CD4-positive, alpha-beta T cell treated with Interleukin-1 beta for 1 hour (primary cell): ENCODE measurements at places on chromosomes 6 and 20.

DNA sequence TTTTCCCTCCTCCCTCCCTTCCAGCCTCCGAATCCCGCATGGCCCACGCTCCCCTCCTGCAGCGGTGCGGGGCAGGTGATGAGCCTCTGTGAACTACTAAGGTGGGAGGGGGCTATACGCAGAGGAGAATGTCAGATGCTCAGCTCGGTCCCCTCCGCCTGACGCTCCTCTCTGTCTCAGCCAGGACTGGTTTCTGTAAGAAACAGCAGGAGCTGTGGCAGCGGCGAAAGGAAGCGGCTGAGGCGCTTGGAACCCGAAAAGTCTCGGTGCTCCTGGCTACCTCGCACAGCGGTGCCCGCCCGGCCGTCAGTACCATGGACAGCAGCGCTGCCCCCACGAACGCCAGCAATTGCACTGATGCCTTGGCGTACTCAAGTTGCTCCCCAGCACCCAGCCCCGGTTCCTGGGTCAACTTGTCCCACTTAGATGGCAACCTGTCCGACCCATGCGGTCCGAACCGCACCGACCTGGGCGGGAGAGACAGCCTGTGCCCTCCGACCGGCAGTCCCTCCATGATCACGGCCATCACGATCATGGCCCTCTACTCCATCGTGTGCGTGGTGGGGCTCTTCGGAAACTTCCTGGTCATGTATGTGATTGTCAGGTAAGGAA, at the start of gene OPRM1:
Gene OPRM1, plus strand, starts transcription at position 10 of the 612 bp plus-strand sequence. Its CDS starts 305 bp downstream, at position 315.
- no peak for DNase-seq

DNA sequence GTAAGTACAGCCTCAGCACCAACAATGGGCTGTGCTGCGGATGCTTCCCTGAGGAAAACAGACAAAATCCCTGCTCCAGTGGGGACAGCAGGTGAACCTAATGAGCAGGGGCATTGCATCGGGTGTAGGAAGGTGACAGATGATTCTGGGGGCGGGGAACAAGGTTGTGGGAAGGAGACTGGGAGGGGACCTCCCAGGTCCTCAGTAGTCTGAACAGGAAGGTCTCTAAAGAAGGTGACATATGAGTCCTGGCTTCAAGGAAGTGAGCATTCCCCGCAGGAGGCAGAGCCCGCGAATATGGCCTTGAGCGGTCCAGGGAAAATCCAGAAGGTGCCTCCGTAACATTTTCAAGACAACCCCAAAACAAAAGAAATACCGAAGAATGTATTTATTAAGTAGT, 19.4 kb downstream of the ULBP1 start:
- no peak for DNase-seq

DNA sequence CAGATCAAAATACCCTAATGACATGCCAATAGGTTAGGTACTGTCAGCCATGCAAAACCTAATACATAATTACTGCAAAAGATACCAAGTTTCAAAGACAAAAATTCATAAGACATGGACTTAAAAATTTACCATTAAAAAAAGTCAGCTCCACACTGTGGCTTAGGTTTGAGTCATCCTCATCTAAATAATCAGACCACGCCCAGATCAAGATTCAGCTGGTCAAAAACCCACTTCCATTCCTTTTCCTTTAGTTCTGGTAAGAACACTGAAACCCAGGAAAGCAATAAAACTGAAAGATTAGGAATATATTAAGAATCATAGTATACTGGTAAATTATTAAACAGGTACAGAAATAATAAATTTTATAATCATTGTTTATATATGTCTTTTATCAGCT, 81.0 kb upstream of the ASF1A start:
- DNase-seq, result no peak

DNA sequence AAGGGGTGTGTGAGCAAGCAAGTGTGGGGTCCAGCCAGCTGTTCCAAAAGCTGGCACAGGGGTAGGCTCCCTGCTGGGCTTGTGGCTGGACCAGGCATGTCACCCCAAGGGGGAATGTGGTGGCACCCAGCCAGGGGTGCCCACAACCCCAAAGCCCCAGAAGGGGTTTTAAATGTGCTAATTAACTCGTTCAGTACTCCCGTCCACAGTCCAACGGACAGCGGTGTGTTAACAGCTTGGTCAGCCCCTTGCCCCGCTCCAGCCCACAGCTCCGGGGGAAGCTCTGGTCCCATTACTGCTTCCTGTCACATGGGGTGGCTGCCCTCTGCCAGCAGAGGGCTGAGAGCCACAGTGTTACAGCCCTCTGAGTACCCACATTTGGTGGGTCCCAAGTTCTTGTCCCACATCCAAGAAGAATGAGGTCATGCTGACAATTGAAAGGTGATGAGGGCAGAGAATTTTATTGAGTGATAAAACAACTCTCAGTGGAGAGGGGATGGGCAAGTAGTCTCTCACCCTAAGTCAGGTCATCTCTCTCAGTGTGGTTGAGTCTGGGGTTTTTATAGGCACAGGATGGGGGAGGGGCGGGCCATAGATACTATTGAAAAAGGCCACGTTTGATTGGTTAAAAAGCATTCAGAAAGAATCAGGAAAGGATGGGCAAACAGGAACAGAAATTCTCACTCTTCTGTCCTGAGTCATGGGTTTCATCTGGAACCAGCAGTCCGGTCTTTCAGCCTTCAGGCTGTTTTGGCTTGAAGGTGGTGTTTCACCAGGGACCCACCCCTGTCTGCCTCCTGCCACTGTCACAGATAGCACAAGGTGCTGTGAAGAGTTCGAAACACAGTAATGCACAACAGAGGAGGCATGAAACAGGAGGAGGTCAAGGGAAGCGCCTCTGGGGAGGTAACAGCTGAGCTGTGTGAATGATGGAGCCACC, 238.5 kb downstream of the NFATC2 start:
- DNase-seq, result no peak

- no peak for DNase-seq
These were observed 11.1 kb upstream of the SLC4A11 start for GRCh38 chr20:3250091-3250504.

- no peak for DNase-seq
These were observed 560.5 kb downstream of the PKHD1 start for GRCh38 chr6:51526922-51527321.

DNA sequence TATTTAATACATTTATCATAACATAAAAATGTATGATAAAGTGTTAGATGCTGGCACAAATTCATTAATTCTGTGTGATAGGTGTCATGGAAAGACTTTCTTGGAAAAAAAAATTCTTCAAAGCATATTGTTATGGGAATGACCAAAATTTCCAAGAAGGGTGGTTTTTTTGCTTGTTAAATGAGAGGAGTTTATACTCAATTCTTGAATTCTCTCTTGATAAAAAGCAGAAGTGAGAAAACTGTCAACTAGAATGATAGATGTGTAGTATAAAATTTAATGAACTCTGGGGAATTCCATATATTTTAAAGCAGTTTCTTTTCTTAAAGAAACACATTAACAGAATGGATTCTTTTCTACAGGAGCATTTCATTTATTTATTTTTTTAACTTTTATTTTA, 62.0 kb upstream of the SNAP91 start:
- no peak for DNase-seq

GRCh38 chr20:21240394-21240793, 62.7 kb upstream of the XRN2 start:
- DNase-seq, result no peak

- DNase-seq, result peak; percentile 33
These were observed 29.5 kb downstream of the MTHFD1L start for GRCh38 chr6:150894935-150895552.

DNA sequence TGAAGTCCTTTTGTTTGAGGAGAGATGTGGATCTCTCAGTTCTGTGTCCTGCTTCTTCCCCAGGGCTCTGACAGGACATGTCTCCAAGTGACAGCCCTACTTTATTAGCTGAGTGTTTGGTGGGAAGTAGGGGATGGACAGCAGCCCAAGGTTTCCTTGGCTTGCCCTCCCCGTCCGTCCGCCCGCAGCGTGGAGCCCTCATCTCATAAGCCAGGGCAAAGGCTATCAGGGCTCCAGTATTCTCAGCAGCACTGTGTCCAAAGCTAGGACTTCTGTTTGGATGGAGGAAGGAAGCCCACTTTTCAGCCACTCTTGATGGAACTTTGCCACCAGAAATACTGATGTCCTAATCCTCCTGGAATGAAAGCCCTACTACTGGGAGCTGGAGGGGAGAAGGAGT, 13.6 kb downstream of the CDC5L start:
- no peak for DNase-seq

GRCh38 chr6:23173234-23173633, 603.9 kb downstream of the HDGFL1 start:
- DNase-seq, result no peak

DNA sequence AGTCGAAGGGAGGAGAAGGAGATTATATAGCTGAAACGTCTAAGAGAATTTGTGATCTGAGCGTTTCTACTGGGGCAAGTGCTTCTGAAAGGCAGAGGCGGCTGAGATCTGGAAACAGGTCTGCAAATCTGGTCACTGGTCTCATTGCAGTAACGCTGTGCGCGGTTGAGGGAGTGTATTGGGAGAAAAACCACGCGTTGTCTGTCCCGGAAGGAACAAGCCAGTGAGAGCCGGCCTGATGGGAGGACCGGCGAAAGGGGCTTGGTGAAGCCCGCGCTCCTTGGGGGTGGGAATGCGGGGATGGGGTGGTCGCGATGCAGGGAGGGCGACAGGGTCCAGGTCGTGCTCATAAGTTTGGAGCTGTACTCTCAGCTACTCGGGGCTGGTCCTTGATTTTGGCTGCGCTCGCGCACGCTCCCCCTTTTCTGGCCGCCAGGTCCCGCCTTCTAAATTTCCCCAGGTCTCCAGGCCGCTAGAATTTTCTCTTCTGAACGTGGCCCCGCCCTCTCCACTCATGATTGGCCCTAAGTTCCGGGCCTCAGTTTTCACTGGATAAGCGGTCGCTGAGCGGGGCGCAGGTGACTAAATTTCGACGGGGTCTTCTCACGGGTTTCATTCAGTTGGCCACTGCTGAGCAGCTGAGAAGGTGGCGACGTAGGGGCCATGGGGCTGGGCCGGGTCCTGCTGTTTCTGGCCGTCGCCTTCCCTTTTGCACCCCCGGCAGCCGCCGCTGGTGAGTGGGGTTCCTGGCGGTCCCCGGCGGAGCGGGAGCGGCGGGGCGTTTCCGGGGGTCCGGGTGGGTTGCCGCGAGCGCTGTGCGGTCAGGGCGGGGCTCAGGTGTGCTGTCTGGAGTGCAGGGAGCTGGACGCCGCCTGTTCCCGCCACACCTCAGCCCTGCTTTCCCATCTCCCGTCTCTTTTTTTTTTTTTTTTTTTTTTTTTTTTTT, at the start of gene MICB:
Gene MICB, plus strand, starts transcription at position 615 of the 946 bp plus-strand sequence. Its CDS starts 49 bp downstream, at position 664.
- peak; percentile 83 for DNase-seq

DNA sequence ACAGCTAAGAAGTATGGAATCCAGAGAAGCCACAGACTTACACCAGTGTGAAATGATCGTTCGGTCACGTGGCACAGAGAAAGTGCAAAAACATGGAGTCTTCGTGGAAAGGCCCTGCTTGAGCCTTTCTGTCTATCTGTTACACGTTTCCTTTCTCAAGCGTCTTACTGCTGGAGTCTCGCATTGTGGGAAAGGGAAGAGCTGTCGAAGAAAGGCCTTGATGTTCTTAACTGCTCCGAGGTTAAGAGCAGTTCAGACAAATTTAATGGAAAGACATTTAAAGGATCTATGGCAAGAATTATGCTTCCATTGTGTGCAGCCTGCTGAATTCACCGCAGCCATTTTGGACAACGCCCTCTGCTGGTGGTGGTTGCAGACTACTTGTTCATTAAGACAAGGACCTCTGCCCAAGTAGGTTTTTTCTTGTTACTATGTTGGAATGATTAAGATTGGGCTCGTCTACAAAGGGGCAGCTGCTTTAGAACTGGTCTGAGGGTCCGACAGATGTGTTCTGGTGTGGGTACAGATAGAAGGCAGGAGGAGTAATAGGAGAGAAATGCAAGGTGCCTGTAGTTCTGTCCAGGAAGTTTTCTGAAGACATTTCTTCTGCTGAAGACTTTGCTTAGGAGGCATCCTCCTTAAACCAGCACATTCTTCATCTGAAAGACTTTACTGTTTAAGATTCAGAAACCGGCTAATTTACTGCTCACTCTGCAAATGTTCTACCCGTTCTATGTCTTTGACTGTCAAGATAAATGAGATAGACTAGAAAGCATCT, 24.7 kb upstream of the CCN6 start:
- peak; percentile 63 for DNase-seq

DNA sequence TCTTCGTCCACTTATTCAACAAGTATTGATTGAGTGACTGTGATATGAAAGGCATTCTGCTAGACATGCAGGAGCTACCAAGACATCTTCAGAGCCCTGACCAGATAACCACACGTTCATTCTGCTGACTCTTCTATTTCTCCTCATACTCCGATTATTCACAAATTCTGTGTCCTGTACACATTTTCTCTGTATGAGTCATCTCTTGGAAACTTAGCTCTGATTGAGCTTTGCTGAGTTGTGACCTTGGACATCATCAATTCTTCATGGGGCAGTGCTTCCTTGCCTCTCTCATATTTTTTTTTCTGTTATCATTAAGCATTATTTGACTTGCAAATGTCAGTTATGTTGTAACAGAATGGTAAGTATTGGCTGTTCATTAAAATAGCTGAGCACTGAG, 351.6 kb upstream of the CNR1 start:
- no peak for DNase-seq

GRCh38 chr20:40805592-40805991, 116.6 kb upstream of the MAFB start:
- DNase-seq, result no peak

DNA sequence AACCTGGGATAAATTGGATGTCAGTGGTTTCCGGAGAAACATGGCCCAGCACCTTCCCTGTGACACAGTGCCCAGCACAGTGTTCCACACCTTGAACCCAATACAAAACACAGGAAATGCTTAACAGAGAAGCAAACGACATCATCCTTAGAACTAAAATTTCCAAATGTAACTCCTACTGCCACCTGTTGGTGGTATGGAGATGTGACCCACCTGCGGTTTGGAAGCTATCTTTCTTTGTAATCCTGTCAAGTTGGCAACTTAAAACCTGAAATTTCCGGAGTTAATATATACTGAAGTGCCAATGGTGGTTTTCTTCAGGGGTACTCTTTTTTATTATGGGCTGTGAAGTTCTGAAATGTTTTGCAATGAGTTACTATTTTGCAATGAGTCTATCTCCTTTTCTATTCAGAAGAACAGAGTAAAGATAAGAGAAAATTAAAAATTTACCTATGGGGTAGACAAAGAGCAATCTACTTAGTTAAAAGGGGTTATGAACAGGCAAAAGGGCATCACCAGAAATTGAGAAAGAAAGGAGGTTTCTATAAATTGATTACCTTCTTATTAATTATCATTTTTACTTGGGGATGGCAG, 658.8 kb downstream of the PTPRT start:
- no peak for DNase-seq

DNA sequence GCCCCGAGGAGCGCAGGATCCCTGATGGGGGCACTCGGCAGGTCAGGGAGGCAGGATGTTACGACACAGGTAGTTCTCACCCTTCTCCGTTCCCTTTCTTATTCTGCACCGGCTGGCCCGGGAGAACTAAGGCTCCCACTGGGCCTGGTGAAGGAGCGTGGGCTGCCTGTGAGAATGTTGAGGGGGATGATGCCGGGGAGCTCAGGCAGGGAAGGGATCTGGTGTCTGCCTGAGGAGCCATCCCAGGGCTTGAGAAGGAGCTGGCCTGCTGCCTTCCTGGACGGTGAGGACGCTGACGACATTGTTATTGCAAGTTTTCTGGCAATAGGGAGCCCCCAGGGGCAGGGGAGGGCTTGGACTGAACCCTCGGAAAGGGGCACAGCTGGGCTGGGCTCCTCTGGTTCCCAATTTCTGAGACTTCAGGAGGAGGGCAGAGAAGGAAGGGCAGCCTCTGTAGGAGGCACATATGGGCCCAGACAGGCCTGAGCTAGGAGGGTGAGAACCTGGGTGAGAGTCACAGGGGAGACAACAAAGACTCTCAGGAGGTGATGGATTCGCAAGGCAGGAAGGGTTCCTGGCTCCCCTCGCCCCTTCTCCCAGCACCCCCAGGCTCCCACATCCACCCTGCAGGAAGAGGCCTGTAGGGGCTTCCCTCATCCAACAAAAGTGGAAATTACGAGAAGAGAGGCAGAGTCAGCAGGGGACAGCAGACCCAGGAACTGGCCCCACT, 32.8 kb downstream of the CYP21A2 start:
- no peak for DNase-seq
